Renal pelvis (tissue), 12 donors: ENCODE measurements at places on chromosomes 16 and 17.

DNA sequence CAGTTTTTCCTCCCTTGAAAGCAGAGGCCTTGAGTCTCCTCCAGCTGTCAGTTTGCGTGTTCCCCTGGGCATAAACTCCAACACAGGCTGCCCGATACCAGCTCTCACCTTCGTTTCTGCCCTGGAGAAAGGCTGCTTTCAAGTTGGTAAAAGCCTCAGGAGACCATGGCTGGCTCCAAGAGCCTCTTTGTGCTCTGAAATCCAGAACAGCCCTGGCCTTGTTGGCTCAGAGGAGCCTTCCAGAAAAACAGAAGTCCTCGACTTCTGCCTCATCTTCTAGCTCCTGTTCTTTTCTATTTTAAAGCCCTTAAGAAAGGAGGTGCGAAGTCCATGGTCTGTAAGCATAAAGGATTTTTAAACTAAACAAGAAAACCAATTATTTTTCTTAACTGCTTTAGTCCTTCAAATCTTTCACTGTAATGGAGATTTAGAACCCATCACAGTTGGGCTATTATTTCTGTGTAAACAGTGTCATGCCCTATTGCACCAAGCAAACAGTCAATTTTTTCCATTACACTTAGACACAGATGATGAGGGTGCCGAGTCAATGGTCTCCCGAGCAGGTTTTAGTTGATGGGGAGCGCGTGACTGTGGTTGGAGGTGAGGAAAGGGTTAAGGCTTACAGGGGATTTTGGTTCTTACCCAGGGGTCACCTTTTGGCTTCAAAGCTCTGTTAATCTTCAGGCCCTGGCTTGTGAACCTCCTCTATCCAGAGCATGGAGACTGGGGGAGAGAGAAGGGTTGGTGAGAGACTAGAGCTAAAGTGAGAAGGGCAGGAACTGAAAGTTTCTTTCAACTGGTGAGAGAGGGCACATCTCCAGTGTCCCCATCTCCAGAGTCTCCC is 212.8 kb downstream of the MSI2 start:
- DNase-seq = no peak

- DNase-seq = no peak
Observed at GRCh38 chr17:82835122-82835521, 4.7 kb downstream of the ZNF750 start.

DNA sequence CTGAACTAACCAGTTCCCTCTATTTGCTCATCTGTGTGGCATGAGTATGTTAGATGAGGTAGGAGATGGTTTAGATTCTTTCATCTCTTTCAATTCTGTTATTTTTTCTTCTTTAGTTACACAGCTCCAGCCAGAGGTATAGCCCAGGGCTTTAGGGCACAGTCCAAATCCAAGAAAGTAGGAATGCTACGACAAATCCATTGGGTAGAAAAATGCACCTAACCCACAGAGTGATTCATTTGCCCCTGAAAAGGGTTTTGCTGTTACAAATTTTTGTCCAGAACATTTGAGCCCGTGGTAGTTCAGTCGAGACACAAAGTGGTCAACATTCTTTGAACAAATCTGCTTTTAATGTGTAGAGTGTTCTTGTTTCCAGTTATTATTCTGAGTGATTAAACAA is 250.7 kb downstream of the HS3ST3A1 start:
- DNase-seq = no peak

- DNase-seq = no peak
Observed at GRCh38 chr17:74801896-74802295, 25.8 kb upstream of the NAT9 start.

- no peak for DNase-seq
Observed at GRCh38 chr17:81927152-81927652, 333 bp downstream of the MAFG start.

DNA sequence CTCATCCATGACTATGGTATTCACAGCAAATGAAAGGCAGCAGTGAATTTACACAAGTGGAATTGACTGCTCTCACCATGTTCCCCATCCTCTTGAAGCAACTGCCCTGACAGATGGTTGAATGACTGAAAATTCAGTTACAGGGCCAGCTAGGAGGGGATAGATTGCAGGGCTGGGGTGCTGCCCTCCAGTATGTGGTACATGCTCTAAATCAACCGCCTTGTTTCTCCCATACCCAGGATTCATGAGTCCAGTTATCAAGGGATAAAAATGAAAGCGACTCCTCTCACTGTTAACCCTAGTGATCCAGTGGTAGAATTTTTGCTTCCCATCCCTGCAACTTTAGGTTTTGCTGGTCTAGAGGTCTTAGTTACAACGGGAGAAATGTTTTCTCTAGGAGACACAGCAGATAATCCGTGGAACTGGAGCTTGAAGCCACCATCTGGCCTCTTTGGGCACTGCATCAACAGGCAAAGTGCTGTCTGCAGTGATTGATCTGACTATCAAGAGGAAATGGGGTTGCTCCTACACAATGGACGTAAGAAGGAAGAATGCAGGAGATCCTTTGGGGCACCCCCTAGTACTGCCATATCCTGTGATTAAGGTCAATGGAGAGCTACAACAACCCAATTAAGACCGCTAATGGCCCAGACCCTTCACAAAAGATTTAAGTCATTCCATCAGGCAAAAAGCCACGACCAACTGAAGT is 32.0 kb downstream of the SCPEP1 start:
- no peak for DNase-seq

DNA sequence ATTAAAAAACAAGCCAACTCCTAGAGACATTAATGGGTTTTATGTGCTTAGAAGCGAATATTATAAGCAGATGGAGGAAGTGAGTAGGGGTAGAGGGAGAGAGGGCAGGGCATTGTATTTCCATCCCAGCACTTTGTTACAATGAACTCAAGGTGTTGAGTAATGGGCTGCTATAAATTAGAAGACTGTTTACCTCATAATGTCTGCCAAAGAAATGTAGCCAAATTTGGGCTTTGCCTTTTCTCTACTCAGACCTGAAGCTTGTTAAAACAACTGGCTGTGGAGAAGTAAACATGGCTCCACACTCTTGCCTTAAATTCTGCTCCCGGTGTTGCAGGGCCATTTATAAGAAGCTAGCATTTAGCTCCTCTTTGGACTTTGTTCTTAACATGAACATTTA is 134.7 kb downstream of the PMP22 start:
- DNase-seq = peak; percentile 61

GRCh38 chr16:82639666-82640336 is 13.0 kb downstream of the CDH13 start:
- no peak for DNase-seq

DNA sequence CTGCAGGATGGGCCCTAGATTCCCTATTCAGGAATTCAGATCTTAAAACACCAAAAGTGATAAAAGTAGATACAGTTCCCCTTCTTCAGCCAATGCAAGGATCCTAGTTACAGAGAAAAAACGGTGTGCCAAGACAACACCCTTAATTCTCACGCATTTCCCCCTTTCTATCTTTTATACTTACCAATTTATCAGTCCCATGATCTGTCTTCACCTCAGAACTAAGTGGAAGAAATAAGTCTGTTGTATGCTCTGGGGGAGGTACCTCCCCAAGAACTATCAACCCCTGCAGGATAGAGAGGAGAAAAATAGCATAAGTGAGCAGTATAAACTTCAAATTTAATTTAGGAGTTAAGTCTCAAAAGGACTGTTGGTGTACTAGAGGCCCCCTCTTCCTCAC is 83.2 kb downstream of the STH start:
- DNase-seq = no peak

- no peak for DNase-seq
Observed at GRCh38 chr17:32516940-32517701, 30.3 kb downstream of the CDK5R1 start.

DNA sequence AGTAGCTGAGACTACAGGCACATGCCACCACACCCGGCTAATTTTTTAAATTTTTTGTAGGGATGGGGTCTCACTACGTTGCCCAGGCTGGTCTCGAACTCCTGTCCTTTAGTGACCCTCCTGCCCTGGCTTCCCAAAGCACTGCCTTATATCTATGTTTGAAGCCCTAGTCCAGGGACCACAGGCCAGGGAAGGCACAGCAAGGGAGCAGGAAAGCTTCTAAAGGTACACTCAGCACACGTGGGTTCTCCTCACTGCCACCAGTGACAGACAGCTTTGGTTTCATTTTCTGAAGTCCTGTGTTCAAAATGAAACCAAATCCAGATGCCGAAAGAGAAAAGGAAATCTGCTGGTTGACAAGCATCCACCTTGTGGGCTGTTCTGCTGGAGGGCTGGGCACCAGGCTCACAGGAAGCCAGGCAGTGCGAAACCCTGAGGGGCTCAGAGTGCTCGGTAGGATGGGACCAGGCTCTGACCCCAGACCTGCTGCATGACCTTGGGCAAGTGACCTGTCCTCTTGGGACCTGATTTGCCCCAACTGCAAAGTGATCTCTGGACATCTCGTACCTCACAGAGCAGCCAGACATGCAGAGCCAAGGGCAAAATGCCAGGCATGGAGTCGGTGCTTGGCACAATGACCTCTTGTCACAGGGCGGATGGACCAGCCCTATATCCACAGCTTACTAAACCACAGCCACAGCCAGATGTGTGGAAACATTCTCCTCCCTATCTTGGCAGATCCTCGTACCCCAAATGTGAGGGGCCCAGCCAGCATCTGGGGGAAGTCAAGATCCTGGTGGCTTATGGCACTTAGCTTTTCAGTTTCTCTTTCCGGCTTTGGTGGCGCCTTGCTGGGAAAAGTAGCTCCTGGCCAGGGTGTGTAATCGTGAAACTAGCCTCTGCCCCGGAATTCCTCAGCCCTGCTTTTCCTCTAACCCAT is 2.8 kb upstream of the SOCS1 start:
- no peak for DNase-seq

DNA sequence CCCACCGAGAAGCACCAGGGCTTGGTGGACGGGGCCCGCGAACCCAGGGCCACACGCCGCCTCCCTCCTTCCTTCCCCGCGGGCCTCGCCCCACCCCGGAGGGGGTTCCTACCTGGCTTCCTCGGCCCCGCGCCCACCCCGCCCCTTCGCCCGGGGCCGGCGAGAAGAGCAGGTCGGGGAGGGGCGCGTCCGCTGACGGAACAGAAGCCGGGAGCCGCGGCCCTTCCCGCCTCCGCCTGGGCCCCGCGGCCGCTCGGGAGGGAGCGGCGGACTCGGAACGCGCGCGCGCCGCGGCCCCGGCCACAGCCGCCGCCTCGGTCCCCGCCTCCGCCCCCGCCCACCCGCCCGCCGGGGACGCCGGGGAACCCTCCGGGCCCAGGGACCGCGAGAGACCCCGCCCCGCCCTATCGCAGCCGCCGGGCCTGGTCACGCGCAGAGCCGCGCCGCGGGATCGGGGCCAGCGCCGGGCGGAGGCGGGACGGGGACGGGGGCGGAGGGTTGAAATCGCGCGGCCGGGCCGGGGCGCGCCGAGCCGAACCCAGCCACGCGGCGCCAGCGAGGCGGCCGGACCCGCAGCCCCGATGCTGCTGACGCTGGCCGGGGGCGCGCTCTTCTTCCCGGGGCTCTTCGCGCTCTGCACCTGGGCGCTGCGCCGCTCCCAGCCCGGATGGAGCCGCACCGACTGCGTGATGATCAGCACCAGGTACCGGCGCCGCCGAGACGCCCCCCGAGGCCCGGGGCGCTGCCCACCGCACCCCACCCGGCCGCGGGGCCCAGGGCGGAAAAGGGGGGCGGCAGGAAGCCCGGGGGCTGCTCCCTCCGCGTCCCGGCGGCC is at the start of gene TLCD3A:
Gene TLCD3A, plus strand, starts transcription at position 530 of the 835 bp plus-strand sequence. Its CDS starts 52 bp downstream, at position 582.
- DNase-seq = peak; percentile 50

- no peak for DNase-seq
Observed at GRCh38 chr17:71938340-71939010, 182.3 kb upstream of the SOX9 start.
